Stimulated activated CD8-positive, alpha-beta memory T cell treated with anti-CD3 and anti-CD28 coated beads, Interleukin-4, amount 100 ng/mL, for 4 hours (primary cell): ENCODE measurements at places on chromosomes 11 and 22.

GRCh38 chr11:65906602-65907001 lies 6.4 kb upstream of the FOSL1 start:
- no peak for DNase-seq

DNA sequence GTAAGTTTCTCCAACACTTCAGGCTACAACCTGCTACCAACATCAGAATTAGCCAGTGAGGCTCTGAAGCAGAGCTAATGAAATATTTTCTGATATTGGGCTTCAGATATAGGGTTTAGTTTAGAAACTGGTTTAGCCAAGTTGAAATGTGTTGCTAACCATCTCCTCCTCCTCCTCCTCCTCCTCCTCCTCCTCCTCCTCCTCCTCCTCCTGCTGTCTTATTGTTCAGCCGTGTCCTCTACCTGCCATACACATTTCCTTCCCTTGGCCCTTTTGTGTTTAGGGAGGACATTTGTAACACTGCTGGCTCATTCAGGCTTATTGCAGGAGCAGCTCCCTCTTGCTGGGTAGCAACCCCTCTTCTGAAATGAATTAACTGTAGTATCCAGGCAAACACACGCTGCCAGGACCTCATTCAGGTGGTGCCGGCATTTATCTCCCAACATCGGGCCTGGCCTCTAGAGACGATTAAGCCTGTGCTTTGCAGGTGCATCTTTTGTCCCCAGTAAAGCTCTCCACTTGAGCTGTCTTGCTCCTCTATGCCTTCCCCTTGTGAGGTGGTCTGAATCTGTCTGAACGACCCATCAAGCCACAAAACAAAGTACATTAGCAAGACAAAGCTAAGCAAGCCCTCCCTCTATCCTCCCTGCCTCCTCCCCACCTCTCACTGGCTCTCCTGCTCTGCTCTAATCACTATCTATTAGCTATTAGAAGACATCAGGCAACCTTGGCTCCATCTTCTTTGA lies 82.9 kb downstream of the KCNJ1 start:
- no peak for DNase-seq

DNA sequence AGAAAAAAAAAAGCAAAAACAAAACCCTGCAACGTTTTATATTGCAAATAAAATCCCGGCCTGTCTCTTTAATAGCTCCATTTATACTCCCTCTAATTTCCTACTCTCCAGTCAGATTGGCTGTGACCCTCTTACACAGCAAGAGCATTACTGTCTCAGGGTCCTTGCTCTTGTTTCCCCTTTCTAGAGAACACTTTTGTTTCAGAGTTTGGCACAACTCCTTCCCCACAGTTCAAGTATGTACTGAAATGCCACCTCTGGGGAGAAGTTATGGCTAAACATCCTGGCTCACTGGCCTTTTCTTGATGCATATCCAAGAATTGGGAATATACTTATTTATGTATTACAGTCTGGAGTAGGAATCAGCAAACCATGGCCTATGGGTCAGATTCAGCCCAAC lies 2.6 kb downstream of the CASP12 start:
- DNase-seq: no peak

DNA sequence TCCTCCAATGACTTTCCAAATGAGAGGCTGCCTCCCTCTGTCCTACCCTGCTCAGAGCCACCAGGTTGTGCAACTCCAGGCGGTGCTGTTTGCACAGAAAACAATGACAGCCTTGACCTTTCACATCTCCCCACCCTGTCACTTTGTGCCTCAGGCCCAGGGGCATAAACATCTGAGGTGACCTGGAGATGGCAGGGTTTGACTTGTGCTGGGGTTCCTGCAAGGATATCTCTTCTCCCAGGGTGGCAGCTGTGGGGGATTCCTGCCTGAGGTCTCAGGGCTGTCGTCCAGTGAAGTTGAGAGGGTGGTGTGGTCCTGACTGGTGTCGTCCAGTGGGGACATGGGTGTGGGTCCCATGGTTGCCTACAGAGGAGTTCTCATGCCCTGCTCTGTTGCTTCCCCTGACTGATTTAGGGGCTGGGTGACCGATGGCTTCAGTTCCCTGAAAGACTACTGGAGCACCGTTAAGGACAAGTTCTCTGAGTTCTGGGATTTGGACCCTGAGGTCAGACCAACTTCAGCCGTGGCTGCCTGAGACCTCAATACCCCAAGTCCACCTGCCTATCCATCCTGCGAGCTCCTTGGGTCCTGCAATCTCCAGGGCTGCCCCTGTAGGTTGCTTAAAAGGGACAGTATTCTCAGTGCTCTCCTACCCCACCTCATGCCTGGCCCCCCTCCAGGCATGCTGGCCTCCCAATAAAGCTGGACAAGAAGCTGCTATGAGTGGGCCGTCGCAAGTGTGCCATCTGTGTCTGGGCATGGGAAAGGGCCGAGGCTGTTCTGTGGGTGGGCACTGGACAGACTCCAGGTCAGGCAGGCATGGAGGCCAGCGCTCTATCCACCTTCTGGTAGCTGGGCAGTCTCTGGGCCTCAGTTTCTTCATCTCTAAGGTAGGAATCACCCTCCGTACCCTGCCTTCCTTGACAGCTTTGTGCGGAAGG lies 2.9 kb downstream of the APOC3 start:
- DNase-seq: no peak

DNA sequence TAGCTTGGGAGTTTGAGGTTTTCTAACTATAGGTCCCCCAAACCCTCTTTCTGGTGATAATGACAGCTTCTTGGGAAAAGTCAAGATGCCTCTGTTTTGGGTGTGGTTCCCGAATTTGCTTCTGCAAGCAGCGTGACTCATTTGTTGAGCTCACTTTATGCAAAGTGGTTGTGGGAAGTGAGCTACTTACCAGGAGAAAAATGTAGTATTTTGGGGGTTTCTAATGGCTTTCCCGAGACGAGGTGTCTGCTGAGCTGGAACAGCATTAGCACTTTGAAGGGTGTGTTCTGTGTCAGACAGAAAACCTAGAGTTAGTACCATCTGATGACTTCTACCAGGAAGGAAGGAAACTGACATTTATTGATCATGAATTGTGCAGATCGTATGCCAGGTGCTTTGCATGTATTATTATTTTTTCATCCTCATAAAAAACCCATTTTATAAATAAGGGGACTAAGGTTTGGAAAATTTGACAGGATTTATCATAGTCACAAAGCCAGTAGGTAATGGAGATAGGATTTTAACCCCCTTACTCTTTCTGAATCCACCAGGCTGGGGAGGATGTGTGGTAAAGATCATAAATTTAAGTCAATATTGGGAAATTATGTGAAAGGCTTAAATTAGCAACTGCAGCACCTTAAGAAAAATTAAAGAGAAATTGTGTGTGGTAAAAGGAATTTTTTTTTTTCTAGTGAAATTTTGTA lies 108.8 kb upstream of the CD44 start:
- no peak for DNase-seq

GRCh38 chr11:34631297-34631696 lies 10.4 kb downstream of the EHF start:
- no peak for DNase-seq
